ENCODE measurements at places on chromosomes 5 and 9.

DNA sequence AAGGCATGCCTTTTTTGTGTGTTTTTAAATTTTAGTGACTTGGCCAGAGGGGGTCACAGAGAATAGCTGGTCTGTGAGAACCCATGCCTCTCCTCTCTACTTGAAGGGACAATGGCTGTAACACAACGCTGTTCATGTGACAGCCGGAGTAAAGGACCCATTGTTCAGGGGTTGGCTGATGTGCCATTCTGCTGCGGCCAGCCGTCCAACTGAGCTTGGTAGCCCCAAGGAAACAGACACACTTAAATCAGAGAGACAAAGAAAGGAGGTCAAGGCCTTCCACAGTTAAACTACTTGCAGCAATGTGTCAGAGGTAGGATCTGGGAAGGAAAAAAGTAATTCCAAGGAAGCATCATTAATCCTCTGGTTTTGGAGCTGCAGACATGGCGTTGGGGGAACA, 8.1 kb downstream of the MEGF10 start:
- no peak for DNase-seq

GRCh38 chr9:120841930-120842684, 615 bp downstream of the PSMD5 start:
- DNase-seq, result peak; percentile 15

- DNase-seq, result no peak
These were observed 104.8 kb downstream of the LPAR1 start for GRCh38 chr9:110933350-110934001.

DNA sequence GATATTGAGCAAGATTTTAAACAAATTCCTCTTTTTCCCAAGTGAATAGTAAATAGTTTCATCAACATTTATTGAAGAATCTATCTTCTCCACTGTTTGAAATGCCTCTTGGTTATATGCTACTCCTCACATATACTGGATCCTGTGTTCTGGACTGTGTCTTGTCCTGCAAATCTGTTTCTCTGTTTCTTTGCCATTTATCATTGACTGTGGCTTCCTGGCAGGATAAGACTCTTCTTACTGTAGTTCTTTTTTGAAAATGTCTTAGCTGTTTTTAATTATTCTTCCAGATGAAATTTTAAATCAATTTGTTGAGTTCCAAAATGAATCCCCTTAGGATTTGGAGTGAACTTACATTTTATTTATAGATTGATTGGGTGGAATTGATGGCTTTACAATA, 27.8 kb downstream of the RALGPS1 start:
- DNase-seq, result no peak

DNA sequence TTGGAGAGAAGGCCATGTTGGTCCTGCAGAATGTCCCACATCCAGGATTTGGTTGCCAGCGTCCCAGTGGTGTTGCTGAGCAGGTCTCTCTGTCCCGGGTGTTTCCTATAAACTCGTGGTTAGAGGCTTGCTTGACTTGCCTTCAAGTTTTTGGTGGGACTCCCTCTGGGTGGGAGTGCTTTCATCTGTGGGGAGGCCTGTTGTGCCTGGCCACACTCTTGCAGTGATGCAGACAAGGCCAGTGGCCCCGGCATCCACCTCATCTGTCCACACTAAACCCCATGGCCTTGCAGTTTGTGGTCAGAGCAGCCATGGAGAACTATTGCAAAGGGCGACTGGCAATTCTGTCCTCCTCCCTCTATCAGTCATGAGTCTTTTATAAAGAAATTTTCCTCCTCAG, 71.8 kb downstream of the PHF2 start:
- DNase-seq, result no peak

DNA sequence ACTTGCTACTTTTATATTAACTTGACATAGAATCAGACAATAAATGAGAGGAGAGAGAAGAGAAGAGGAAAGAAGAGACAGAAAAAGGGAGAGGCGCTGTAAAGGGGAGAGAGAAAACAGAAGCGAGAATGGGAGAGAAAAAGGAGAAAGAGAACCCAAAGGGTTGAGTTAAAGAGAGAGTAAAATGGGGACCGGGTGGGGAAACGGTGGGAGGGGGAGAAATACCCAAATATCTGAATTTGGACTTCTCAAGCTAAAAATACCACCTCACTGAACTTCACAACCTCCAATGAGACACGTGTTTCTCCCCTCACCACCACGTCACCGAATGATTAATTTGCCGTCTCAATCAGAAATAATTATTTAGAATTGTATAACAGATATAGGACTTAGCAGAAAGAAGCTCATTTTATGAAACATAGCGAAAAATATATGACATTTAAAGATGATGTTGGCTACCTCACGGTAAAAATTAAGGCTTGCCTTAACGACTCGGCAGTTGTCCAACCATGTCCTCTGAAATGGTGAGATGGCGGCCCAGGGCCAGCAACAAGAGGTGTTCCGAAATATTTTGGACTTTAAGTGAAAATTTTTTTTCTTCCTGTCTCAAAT, 204.1 kb downstream of the MEF2C start:
- DNase-seq, result no peak

DNA sequence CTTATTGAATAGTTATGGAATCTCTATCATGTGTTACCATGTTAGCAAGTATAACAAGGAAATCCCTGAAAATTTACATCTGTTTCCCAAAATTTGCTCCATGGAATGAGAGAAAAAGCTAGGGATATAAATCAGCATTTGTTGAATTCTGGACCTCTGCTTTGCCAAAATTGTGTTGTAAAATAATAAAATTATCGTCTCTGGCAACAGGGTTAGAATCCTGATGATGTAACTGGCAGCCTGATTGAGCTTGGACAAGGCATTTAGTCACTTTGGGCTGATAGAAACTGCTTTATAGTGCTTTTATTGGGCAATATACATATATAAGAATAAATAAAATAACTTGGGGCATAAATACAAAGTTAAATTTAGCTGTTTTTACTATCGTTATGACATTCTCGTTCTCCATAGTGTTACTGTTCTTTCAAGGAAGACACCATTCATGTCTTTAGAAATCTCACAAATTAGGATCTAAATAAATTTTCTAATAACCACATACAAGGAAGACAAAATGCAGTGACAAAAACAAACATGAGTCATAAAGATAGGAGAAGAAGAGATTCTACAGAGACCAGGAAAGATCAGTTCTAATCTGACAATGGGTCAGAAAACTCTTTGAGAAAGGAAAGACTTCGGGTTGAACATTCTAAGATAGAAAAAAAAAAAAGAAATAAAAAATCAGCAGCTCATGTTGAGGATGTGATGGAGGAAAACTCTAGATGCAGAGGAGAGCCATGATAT, 145.0 kb upstream of the CDH10 start:
- no peak for DNase-seq

DNA sequence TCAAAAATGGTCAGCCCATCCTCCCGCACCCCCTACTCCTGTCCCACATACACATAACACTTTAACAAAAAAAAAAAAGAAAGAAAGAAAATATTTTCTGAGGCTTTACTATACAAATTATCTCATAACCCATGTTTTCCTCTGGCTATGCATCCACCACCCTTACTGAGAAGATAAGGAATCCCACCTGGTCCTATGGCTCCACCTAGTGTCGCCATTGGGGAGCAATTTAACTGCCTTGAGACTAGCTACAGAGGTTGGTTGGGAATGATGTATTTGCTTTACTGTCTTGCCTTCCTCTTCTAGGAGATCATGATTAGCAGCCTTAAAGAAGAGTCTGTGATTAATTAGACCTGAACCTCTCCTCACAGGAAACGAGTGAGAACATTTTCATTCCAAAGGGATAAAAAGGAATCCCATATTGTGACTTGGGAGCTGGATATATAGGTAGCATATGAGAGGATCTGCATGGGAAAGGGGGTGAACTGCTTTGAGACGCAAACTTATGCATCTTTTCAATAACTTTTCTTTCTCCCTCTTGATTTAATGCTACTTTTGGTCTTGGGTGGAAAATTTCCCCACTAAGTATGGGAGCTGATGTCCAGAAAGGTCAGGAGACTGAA, 77.7 kb upstream of the SELENOP start:
- DNase-seq, result peak; percentile 67

GRCh38 chr5:116876240-116876840, 301.7 kb upstream of the SEMA6A start:
- peak; percentile 41 for DNase-seq

- peak; percentile 37 for DNase-seq
These were observed 10.7 kb downstream of the SLC25A25 start for GRCh38 chr9:128078504-128079434.

- no peak for DNase-seq
These were observed 185.8 kb downstream of the GADD45G start for GRCh38 chr9:89790542-89791109.

- DNase-seq, result no peak
These were observed 295.3 kb upstream of the DMRT1 start for GRCh38 chr9:546235-546634.

GRCh38 chr5:141560725-141561483, 57.9 kb downstream of the DIAPH1 start:
- DNase-seq, result peak; percentile 94

GRCh38 chr9:137143459-137143858, 4.5 kb downstream of the GRIN1 start:
- DNase-seq, result no peak

- no peak for DNase-seq
These were observed 9.6 kb upstream of the FSD1L start for GRCh38 chr9:105438141-105438806.

DNA sequence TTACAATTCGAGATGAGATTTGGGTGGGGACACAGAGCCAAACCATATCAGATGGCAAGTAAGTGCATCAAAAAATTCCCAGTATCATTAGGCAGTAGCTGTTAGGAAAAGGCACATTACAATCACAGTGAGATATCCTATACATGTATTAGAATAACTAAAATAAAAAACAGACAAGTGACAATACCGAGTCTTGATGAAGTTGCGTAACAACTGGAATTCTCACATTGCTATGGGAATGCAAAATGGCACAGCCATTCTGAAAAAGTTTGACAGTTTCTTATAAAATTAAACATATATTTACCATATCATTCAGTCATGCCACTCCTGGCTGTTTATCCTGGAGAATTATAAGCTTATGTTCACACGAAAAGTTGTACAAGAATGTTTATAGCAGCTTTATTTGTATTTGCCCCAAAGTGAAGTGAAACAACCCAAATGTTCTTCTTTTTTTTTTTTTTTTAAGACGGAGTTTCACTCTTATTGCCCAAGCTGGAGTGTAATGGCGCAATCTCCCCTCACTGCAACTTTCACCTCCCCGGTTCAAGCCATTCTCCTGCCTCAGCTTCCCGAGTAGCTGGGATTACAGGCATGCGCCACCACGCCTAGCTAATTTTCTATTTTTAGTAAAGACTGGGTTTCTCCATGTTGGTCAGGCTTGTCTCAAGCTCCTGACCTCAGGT, 93.1 kb upstream of the TLE1 start:
- no peak for DNase-seq

DNA sequence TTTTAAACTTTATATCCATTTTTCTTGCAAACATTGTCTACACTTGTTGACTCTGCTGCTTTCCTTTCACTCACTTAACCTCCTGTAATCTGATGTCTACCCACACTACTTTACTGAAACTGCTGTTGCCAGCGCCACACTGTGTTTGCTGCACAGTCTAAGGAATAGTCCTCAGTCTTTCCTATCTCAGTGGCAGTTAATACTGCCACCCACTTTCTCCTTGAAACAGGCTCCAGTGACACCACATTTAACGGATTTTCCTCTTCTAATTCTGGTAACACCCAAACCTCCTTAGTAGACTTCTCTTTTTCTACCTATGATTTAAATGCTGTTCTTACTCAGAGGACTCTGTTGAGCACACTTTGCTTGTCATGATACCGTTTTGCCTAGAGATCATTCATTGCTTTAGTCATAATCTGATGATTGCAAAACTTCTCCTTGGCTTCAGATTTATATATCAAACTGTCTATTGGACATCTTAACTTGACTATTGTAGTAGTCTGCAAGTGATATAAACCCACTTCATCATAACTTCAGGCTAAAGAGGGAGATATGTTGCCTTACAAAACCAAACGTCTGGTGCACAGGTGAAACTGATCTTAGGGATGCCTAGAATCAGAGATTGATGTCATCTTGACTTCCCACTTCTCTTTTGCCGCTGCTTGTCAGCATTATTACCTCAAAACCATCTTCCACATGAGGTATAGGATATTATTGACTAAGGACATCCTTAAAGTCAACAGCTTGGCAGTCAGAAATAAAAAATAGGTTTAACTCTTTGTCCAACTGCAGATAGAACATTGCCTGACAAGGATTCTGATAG, 94.1 kb downstream of the CDC42SE2 start:
- no peak for DNase-seq

GRCh38 chr5:93055971-93056370, 525.0 kb downstream of the NR2F1-AS1 start:
- no peak for DNase-seq

DNA sequence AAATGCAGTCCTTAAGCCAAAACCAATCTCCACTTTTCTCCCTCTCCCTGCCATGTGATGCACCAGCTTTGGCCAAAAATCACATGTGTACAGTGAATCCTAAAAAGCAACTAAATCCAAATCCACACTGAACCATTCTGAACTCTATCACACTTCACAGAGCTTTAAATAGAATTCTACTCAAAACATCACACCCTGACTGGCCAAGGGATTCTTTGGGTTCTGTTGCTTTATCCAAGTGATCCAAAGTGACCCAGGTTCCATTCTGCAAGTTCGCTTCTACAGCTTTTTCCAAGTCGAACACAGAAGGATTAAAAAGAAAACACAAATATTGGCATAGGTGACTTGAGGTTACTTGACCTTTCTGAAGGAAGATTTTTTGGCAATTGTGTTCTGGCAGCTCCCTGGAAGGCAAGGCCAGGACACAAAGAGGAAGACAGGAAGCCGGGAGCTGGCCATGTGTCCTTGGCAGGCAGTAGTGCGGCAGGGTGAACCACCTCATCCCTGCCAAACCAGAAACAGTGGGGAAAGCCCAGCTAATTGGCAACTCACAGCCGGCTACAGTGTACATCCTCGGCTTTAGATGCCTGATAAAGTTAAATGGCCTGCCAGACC, 115.0 kb downstream of the NFIB start:
- no peak for DNase-seq

DNA sequence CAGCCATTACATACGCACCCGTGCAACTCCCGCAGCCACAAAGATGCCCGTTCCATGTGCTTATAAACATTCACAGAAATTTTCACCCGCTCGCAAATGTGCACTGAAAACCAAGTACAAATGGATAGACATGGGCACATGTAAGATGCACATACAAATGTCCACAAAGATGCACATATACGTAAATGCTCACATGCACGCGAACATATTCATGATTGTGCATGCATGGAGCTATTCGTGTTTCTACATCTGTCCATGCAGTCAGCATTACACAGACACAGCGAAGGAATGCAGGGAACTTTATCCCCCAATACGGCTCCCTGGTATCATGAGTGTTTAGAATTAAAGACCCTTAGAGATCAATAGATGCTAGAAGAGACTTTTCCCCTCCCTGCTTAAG, 58.4 kb downstream of the C9orf50 start:
- DNase-seq, result no peak

DNA sequence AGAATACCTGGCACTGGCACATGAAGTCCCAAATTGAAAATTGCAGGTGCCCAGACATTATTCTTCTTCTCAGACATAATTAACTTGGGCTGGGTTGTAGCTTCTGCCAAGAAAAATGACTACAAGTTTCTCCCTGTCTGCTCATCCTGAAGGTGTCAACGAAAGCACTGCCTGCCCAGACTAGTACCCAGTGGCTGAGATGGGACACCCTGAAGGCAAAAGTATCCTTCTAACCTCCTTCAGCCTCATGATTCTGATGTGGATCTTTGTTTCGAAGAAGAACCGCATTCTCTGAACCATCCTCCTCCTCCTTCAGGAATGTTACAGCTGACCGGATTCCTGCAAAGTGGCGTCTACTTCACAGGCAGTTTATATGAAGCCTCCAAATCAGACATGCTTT, 161.1 kb upstream of the FST start:
- no peak for DNase-seq

GRCh38 chr5:171299851-171300250, 9.2 kb upstream of the TLX3 start:
- no peak for DNase-seq
